ENCODE measurements at places on chromosomes 7 and 10. TPM values are rescaled to one million over a fixed set of nuclear protein-coding genes. Genes with fewer than 3 reads are reported as not detected.

GNAT3 gene
- not detected for total RNA-seq

PHYH gene
- 21.0 TPM for total RNA-seq

TRIM56 gene
- 25.3 TPM for total RNA-seq

MMP21 gene
- not detected for total RNA-seq

TRA2A gene
- 29.8 TPM for total RNA-seq

SHTN1 gene
- total RNA-seq: 4.4 TPM

HTR7 gene
- total RNA-seq: 2.7 TPM

CLCN1 gene
- total RNA-seq: under 0.01 TPM

ITPRID1 gene
- total RNA-seq: not detected

GIMAP1 gene
- total RNA-seq: not detected

ALKBH4 gene
- total RNA-seq: 10.9 TPM

DNAH11 gene
- total RNA-seq: not detected

PIK3CG gene
- total RNA-seq: not detected

ZNF138 gene
- total RNA-seq: 3.3 TPM

VAX1 gene
- not detected for total RNA-seq

COPG2 gene
- 64.6 TPM for total RNA-seq

FXYD4 gene
- not detected for total RNA-seq

TMEM225B gene
- total RNA-seq: 1.6 TPM

AGBL3 gene
- total RNA-seq: 1.3 TPM

PDZD7 gene
- 1.5 TPM for total RNA-seq

BCCIP gene
- total RNA-seq: 21.6 TPM

AGR2 gene
- total RNA-seq: not detected

EBF3 gene
- total RNA-seq: 2.7 TPM

PILRA gene
- total RNA-seq: 0.36 TPM

SEC24C gene
- 57.6 TPM for total RNA-seq

KNDC1 gene
- 0.49 TPM for total RNA-seq

GJD4 gene
- 0.16 TPM for total RNA-seq

SPRN gene
- total RNA-seq: 0.16 TPM

FGFBP3 gene
- 0.97 TPM for total RNA-seq

MUC12 gene
- total RNA-seq: under 0.01 TPM

BICC1 gene
- 189 TPM for total RNA-seq

ELMO1 gene
- 0.16 TPM for total RNA-seq

FBXL13 gene
- 0.73 TPM for total RNA-seq

HOXA7 gene
- total RNA-seq: not detected

CCDC3 gene
- total RNA-seq: 0.36 TPM

PRSS37 gene
- not detected for total RNA-seq

AKR1C4 gene
- not detected for total RNA-seq

CPA2 gene
- total RNA-seq: not detected

ERCC6 gene
- total RNA-seq: 34.9 TPM

SOSTDC1 gene
- total RNA-seq: 0.73 TPM

CHAT gene
- total RNA-seq: not detected

HABP2 gene
- not detected for total RNA-seq

TMEM184A gene
- total RNA-seq: 0.49 TPM

ANKRD30A gene
- total RNA-seq: not detected

CALY gene
- not detected for total RNA-seq

ELN gene
- total RNA-seq: 36.6 TPM

KCNIP2 gene
- 1.7 TPM for total RNA-seq

STAG3 gene
- 0.12 TPM for total RNA-seq

RGS10 gene
- total RNA-seq: 25.0 TPM

HOXA3 gene
- not detected for total RNA-seq
